ENCODE measurements at places on chromosomes 13 and 19.

DNA sequence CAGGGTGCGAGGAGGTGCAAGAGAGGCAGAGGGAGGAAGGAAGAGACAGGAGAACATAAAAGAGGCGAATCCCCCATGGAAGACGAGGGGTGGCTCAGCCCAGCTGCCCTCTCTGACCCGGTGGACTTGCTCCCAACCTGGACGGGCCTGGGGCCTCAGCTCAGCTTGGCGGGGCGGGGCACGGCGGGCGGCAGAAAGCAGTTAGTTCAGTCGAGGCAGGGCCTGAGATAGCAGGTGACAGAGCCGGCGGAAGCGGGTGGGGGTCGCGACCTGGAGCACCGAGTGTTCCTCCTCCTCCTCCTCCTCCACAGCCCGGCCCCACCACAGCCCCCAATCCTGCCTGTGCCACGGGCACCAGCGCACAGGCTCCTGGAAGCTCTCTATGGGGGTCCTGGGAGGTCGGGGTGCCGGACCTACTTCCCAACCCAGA is 7.0 kb upstream of the CACTIN start:
- DNase-seq: no peak

DNA sequence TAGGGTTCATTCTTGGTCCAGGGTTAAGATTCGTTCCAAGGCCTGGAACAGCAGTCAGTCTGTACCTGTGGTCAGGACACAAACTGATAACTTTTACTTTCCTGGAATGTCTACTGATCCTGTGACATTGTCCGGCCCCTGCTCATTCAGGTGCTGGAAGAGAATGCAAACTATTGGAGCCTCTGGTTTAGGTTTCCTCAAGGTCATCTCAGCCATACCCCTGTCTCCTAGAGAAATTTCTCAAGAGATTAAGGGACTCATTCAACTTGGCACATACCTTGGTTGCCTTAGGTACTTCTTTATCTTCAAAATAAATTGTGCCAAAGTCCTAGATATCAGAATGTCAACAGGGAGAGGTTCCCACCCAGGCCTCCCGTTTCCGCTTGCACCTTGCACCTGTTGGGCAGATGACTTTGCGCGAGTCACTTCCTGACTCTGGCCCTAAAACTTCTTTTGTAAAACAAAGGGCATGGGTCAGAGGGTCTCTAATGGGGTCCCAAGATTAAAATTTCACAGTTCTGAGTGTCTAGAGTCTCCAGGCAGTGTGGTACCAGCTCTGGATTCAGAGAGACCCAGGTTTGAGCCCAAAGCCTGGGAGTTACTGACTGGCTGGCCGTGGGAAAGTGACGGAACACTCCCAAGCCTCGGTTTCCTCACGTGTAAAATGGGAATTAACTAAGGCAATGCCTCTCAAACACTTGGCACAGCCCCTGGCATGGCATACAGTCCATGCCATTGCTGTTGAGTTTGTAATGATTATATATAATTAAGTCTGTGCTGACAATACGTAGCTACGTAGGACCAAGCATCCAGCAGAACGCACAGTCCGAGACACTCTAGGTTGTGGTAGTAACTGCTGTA is 25.8 kb upstream of the CYP2S1 start:
- DNase-seq: no peak

- DNase-seq: no peak
Measured at GRCh38 chr13:111413407-111414187, 93.2 kb downstream of the TEX29 start.

- no peak for DNase-seq
Measured at GRCh38 chr19:32166238-32166637, 179.2 kb upstream of the ZNF507 start.

GRCh38 chr13:24097064-24097463 is 63.5 kb upstream of the SPATA13 start:
- DNase-seq: no peak

DNA sequence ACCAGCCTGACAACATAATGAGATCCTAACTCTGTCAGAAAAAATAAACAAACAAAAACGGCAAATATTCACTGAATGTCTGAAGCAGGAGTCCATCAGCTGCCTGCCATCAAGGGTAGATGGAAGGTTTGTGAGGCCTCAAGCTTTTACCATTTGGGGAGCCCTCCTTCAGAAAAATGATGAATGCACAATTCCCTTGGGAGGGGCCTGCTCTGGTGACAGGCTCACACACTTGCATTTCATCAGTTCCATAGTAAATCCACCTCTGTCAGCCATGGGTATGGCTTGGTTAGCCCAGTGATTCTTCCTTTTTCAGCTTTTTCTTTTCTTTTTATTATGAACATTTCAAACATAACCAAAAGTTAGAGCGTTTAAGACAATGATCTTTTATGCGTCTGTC is 26.3 kb upstream of the KATNAL1 start:
- no peak for DNase-seq

GRCh38 chr19:35955881-35956634 is 19.9 kb downstream of the LRFN3 start:
- DNase-seq: no peak

- DNase-seq: no peak
Measured at GRCh38 chr19:41870401-41870873, 6.6 kb upstream of the CD79A start.

DNA sequence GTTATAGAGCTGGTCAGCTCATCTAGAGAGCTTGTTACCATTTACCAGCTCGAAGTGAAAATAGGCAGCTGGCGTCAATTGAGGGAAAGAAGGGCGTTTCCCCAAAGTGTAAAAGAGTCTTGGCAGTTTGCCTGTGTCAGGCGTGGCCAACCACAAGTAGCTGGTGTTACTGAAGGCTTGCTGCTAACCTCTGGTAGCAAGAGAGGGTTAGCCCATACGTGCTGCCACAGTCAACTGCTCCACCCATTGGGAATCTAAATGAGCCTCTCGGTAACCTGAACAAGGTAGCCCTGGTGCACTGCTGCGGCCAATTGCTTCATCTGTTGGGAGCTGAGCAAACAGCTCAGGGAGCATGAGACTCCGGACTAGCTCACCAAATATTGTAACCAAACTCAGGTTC is 314.9 kb upstream of the SLITRK5 start:
- no peak for DNase-seq

- DNase-seq: peak; percentile 94
Measured at GRCh38 chr19:49680421-49681351, 3.6 kb downstream of the PRMT1 start.

- no peak for DNase-seq
Measured at GRCh38 chr19:2164020-2164998, 576 bp downstream of the DOT1L start.

DNA sequence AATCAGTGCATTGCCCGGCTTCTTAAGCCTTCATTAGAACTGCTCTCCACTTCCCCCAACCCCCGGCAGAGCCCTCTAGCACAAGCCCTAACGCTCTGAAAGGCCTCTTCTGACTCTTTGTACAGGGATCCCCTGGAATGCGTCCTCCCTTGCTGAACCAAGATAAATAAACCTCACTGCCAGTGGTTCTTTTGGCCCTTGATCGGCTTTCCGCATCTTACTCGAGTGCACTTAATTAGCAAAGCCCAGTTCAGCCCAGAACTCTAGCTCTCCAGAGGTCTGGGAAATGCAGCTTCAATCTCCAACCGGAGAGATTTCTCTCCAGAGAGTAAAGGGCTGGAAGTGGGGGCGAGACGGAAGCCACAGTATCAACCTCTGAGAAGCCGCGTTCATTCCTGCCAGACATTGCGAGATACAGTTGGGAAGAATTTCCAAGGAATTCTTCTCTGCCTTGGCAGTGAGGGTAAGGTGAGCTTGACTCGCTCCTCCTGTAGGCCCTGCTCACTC is 8.7 kb upstream of the ZNF444 start:
- no peak for DNase-seq

- DNase-seq: no peak
Measured at GRCh38 chr13:78309497-78310180, 293.7 kb downstream of the POU4F1 start.

DNA sequence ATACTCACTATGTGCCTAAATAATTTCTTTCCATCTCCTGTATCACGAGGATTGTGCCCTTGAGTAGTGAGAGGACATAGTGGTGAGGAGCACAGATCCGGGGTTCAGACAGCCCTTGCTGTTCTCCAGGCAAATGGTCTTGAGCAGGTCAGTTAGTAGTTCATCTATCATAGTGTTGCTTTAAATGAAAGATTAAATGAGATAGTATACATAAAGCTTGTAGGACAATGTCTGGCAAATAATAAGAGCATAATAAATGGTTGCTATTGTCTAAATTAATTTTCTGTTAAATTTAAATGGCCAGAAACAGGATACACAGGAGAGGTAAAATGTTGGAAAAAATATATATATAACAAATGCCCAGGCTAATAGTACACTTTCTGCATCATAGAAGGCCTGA is 23.4 kb downstream of the FAM124A start:
- DNase-seq: no peak

- DNase-seq: no peak
Measured at GRCh38 chr19:49872245-49873128, 4.7 kb downstream of the AKT1S1 start.

DNA sequence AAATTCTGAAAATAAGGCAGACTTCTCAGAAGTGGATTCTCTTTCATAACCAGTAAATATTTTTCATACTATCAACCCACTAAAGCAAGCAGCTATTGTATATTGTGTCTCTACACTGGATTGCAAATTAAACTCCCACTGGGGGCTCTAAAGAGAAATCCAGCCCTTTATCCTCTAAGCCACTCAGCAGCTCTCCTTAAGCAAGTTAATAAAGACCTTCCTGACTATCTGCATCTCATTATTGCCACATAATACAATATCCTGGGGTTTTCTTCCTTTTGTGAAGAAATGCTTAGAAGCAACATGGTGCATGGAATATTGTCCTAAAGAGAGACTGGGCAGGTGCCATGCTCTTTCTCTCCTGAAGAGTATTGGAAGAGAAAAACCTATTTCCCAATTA is 521.3 kb downstream of the MYO16 start:
- no peak for DNase-seq

DNA sequence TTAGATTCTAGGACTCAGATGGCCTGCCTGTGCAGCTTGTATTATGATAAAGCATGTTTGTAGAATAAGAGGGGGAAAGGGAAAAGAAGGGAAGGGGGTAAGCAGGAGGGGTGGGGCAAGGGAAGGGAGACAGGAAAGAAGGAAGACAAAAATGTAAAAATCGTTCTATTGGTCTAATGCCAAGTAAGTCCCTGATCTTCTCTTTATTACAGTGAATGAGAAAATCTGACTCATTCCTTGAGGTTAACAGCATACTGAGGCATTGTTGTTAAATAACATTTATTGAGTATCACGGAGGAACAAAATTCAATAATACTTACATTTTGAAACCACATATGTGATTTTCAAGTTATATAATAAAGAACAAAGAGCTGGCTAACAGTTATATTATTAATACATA is 1534.7 kb downstream of the OLFM4 start:
- no peak for DNase-seq

DNA sequence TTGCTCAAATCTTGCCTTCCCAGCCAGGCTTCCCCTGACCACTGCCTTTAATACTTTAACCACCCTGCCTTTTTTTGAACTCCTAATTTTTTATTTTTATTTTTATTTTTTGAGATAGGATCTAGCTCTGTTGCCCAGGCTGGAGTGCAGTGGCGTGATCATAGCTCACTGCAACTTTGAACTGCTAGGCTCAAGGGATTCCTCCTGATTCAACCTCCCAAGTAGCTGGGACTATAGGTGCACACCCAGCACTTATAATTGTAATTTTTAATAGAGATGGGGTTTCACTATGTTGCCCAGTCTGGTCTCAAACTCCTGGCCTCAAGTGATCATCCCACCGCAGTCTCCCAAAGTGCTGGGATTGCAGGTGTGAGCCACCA is 21.7 kb upstream of the FBXO27 start:
- no peak for DNase-seq

- no peak for DNase-seq
Measured at GRCh38 chr13:67554286-67554685, 324.1 kb upstream of the PCDH9 start.
